D721Med (cell line): ENCODE measurements at places on chromosomes 11 and 22.

- DNase-seq = no peak
These were observed 290.0 kb upstream of the LARGE1 start for GRCh38 chr22:34210301-34210700.

DNA sequence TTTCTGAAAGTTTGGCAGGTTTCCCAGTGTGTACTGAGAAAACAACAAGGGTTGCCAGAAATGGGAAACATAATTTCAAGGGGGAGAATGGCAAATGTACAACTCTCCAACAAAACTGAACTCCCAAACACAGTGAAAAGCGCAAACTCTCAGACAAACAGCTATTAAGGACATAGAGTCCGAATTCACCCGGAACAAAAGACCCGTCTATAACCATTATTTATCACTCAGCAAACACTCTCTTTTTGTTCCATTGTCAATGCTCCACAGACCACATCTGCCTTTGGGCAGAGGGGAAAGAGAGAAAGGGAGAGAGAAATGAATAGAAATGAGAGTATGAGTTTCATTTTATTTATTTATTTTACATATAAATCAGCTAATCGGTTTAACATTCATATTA lies 21.7 kb downstream of the KIRREL3 start:
- no peak for DNase-seq

DNA sequence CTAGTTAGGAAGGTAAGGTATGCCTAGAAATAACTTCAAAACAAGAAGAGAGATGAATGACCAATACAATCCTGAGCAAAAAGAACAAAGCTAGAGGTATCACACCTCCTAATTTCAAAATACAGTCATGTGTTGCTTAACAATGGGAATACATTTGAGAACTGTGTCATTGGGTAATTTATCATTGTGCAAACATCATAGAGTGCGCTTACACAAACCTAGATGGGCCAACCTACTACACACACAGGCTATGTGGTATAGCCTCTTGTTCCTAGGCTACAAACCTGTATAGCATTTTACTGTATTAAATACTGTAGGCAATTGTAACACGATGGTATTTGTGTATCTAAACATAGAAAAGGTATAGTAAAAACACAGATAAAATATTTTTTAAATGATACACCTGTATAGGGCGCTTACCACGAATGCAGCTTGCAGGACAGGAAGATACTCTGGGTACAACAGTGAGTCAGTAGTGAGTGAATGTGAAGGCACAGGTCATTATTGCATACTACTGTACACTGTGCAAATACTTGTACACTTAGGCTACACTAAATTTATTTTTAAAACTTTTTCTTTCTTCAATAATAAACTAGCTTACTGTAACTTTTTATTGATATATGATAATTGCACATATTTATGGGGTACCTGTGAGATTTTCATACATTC lies 48.2 kb downstream of the STK33 start:
- DNase-seq = no peak

DNA sequence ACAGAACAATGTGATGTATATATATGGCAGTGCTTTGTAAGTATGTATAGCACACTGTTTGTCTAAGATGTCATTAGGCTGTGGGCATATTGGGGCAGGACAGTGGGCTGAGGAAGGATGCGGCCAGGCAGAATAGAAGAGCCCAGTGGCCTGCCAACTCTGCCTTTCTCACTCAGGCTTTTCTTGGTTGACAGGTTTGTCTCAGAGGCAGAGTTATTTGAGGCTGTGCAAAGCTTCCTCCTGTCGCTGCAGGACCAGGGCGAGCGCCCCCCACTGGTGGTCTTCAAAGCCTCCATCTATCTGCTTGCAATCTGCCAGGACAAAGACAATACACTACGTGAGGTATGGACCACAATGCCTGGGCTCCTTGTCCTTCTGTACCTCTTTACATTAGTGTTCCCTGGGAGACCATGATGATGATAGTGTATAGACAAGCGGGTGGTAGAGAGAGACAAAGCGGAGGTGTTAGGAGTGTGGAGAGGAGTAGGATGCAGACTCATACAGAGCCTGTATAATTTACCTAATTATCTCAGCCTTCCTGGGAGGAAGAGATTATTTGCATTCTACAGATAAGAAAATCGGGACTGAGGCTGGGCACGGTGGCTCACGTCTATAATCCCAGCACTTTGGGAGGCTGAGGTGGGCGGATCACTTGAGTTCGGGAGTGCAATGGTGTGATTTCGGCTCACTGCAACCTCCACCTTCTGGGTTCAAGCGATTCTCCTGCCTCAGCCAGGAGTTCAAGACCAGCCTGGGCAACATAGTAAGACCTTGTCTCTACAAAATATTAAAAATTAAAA lies 37.3 kb upstream of the CCDC134 start:
- DNase-seq = no peak

DNA sequence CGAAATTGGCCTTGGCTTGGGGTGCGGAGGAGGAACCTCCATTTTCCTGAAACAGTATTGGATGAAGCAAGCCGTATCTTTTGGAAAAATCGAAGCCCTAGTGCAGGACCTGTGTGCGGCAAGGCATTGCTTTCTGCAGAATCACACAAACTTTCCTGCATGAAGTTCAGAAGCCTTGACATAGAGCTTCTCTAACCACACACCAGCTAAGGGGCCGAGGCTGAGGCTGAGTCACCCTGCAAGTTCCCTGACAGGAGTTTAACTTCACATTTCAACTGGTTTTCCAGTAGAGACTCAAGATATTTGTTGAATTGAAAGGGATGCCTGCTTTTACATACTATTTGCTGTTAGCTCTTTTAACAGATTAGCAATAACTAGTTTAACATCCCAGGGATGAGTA lies 67.8 kb downstream of the TCF20 start:
- DNase-seq = no peak

DNA sequence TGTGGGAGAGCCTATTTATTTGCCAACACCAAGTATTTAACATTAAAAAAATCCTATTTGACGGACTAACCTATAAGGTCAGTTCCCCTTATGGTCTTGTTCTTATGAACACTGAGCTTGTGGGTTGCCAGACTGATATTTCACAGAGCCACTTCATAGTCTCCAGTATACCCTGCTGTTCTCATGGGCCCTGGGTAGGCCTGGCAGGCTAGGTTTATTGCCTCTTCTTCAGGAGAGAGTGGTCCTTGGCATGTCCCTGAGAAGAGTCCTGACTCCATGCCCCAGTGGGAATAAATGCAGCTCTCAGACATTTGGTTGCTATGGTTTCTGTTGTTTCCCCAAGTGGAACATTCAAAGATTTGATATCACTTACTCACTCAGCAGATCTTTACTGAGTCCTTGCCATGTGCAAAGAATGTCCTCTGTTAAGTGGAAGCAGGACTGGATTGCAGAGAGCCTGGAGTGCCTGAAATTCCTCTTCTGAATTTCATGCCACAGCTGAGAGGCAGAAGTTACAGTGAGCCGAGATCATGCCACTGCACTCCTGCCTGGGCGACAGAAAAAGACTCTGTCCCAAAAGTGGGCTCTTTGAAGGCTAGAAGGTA lies 15.7 kb downstream of the SLC5A1 start:
- no peak for DNase-seq
